ENCODE measurements at places on chromosomes 11 and 22. TPM values are rescaled to one million over a fixed set of nuclear protein-coding genes. Genes with fewer than 3 reads are reported as not detected.

- no peak for DNase-seq
Observed at GRCh38 chr11:43948341-43949225, 6.1 kb downstream of the C11orf96 start.

DNA sequence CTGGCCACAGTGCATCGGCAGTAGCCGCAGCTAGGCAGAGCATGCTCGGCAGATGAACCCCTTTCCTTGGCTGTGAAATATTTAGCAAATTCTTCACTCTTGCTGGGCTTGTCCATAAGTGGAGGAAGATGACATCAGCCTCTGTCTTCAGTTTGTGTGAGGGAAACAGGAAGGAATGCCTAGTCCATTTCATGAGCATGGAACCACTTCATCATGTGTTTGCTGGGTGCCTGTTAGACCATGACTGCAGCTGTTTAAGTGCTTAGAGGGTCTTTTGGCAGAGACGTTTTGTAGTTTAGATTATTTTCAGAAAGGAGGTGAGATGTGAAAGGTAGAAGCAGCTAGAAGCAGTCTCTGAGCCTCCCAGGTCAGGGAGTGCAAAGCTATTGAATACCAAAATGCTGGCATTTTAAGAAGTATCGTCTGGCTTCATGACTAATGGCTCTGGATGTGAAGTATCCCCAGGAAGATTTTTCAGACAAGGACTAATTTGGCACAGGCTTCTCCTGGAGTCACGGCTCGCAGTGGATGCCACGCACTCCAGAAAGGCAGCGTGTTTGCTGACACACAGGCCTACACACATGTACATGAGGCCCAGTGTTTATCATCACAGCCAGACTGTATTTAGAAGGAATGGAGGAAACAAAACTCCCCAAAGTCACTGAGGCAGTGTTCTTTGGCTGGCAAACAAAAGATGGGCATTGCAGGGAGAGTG, 43.1 kb upstream of the GRAMD1B start:
- DNase-seq: no peak

- DNase-seq: no peak
Observed at GRCh38 chr11:123362186-123362585, 67.9 kb upstream of the GRAMD1B start.

DNA sequence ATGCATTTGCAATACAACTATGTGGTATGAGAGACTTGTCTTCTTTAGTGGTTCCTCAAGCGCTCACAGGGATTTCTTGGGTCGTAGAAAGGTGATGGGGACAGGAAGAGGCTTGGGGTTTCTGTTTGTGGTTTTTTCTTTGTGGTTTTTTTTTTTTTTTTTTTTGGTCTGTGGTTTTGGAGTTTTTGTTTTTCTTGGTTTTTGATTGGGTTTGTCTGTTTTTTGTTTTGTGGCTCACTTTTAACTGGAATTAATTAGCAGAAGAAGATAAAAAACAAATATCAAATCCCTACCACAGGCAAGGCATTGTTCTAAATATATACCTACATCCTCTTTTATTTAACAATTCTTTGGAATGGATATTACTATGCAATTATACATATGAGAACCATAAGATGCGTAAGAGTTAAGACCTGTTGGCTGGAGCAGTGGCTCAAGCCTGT, 5.5 kb downstream of the TTC28 start:
- DNase-seq: no peak

GRCh38 chr11:95157824-95158223, 68.2 kb downstream of the ENDOD1 start:
- DNase-seq: no peak

DNA sequence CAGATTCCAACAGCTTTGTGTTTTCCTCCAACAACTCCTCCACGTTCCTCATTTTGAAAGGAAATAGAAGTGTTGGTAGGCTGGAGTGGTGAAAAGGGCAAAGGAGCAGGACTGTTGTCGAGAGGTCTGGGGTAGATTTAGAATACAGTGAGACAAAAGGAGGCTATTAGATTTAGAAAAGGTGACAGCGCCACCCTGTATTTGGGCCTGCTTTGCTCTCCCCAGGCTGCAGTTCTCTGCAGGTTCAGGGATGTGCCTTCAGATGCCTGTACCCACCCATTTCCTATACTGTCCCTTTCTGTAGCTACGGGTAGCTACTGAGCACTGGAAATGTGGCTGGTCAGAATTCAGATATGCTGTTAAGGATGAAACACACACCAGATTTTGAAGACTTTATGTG, 20.8 kb downstream of the MMP13 start:
- no peak for DNase-seq

DNA sequence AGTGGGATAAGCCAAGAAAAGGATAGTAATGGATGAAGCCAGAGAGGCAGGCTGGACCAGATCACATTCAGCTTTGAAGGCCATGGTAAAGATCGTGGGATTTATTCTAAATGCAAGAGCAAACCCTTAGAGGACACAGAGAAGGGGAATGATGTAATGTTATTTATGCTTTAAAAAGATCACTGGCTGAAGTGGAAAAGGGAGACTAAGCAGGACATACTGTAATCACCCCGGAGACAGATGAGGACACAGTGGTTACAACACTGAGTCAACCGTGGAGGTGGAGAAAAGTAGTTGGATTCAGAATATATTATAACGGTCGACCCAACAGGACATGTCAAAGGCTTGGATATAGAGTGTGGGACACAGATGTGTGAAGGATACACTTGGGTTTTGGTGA, 38.5 kb downstream of the CDON start:
- DNase-seq: no peak

GRCh38 chr11:105840391-105840790, 181.6 kb downstream of the MSANTD4 start:
- DNase-seq: no peak

GRCh38 chr22:45211435-45211834, 29.3 kb downstream of the KIAA0930 start:
- DNase-seq: no peak

GRCh38 chr11:725624-726202, 19.7 kb downstream of the EPS8L2 start:
- peak; percentile 52 for DNase-seq

- DNase-seq: no peak
Observed at GRCh38 chr11:34481307-34481706, 32.3 kb downstream of the ELF5 start.

- no peak for DNase-seq
Observed at GRCh38 chr22:42439821-42440674, 7.8 kb upstream of the NFAM1 start.

GRCh38 chr11:92917927-92918326, 51.5 kb upstream of the MTNR1B start:
- DNase-seq: no peak

DNA sequence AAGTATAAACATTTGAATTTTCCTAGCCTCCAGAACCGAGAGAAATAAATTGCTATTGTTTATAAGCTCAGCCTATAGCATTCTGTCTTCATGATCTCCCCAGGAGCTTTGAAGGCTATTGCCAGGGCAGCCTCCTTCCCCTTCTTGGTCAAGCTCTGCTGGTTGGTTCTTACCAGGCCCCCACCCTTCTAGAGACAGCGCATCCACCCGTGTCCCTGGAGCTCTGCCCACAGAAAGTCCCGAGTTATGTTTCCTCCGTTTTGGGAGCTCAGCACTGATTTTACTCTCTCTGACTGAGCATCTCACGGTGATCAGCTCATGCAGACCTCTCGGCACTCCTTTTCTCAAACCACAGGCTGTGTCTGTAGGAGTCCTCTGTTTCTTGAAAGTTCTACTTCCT, 123.8 kb upstream of the SORL1-AS1 start:
- no peak for DNase-seq

- no peak for DNase-seq
Observed at GRCh38 chr11:104028476-104029263, 7.8 kb upstream of the DDI1 start.

- DNase-seq: no peak
Observed at GRCh38 chr11:117766576-117766975, 30.4 kb downstream of the DSCAML1 start.

- DNase-seq: no peak
Observed at GRCh38 chr22:38481162-38481870, 13.4 kb downstream of the KDELR3 start.

GRCh38 chr11:119223856-119224255, 17.7 kb downstream of the CBL start:
- no peak for DNase-seq

GRCh38 chr11:108565653-108566052, 27.9 kb downstream of the EXPH5 start:
- no peak for DNase-seq

GRCh38 chr11:110850846-110851245, 138.6 kb upstream of the ARHGAP20 start:
- DNase-seq: no peak

GRCh38 chr11:67411785-67412152, 3.7 kb upstream of the CARNS1 start:
- no peak for DNase-seq

- no peak for DNase-seq
Observed at GRCh38 chr11:11401960-11402535, 49.0 kb upstream of the CSNK2A3 start.

- no peak for DNase-seq
Observed at GRCh38 chr11:123457187-123457770, 27.2 kb downstream of the GRAMD1B start.

GRCh38 chr22:20383538-20383937, 10.4 kb upstream of the ZNF74 start:
- DNase-seq: no peak

DNA sequence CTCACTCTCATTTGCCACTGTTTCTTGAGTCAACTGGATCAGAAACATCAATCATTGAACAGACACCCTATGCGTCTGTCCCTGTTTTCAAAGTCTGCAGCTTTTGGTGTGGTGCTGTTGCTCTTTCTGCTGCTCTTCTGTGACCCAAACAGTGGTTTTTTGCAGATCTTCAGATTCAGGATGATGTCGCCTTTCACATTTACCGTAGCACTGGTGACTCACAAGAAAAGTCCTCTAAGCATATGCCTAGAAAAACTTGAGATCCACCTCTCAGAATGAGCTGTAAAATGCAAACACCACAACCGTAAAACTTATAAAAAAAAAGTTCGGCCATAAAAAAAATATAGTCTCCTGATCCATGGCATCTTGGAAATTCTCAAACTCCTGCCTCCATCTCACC, 400.4 kb downstream of the NTM start:
- no peak for DNase-seq

- no peak for DNase-seq
Observed at GRCh38 chr11:76825726-76826396, 34.9 kb upstream of the ACER3 start.

DNA sequence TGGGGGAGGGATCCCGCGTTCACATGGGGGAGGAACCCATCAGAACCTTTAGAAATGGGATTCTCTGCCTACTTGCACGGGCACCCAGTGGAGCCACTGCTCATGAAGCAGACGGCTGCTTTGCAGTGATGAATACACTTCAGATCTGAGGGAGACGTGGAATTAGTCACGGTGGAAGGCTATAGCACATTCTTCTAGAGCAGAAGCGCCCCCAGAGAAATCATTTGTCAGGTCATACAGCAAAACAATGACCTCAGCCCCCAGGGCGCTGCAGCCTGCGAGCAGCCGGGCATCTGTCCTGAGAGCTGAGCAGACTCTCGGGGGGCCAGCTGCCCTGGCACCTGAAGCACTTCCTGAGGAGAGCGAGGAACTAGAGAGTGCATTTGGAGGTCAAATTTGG, 12.7 kb downstream of the TP53AIP1 start:
- no peak for DNase-seq

GRCh38 chr22:47126344-47126811, 363.9 kb downstream of the TBC1D22A start:
- no peak for DNase-seq

DNA sequence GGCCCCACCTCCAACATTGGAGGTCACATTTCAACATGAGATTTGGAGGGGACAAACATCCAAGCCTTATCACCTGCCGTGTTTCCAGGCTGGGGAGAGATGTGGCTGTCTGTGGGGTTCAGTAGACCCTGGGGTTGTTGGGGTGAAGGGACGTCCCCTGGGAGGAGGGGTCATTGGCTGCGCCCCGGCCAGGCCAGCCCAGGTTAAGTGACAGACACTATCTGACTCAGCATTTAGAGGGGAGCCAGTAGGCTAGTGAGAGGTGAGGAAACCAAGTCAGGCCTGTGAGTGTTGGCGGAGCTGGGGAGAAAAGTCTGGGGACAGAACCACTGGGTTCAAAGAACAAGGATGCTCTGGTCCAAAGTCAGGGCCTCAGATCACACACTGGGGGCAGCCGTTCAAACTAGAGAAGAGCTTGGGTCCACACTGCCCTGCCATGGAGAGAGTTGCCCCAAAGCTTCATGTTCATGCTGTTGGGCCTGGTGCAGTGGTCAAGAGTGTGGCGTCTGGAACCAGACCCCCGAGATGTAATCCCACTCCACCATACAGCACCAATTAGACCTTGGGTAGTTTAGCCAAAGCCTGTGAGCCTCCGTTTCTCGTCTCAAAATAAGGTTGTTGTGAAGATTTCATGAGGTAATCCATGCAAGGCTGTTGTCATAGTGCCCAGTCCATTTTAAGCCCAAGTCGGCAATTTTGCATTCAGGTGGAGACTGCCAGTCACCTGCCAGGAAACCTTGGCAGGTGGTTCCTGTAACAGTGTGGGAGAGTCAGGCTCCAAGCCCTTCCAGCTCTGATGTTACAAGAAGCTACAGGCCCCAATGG, 1289.6 kb downstream of the TBC1D22A start:
- no peak for DNase-seq

- peak; percentile 9 for DNase-seq
Observed at GRCh38 chr11:59552844-59553243, 41.5 kb downstream of the OR4D9 start.

DNA sequence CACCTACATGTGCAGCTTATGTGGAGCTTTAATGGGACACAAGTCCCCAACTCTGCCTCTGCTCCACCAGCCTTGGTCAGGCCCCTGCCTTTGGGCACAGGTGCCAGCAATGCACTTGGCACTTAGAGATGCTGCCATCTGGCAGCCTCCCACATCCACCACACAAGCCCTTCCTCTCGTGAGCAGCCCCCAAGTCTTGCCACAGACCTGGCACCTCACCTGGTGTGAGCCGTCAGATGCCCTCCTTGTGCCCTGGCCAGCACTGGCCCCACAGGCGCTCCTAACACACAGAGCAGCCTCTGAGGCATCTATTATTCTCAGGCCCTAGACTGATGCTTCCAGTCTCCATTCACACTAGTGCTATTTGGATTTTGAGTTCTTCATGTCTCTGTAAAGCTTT, 24.5 kb upstream of the SERPIND1 start:
- no peak for DNase-seq

DNA sequence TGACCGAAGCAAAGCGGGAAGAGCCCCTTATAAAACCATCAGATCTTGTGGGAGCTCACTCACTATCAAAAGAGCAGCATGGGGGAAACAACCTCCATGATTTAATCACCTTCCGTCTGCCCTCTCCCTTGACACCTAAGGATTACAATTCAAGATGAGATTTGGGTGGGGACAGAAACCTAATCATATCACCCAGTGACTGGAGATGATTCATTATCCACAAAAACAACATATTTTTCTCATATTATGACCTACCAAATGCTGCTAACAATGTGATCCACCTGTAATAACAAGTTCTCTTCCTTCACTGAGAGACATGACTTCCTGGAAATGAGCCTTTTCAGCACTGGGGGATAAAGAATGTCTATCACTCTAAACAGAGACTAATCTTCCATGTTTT, 23.4 kb upstream of the HEPHL1 start:
- no peak for DNase-seq

Gene KRTAP5-5
- total RNA-seq: not detected

Gene STK33
- total RNA-seq: 56.5 TPM

Gene SCGB1C1
- not detected for total RNA-seq

Gene TUBA8
- total RNA-seq: 0.39 TPM

Gene OR52K2
- not detected for total RNA-seq

Gene OR10A5
- not detected for total RNA-seq

Gene PGA5
- not detected for total RNA-seq

Gene PTPRCAP
- total RNA-seq: not detected

Gene MFNG
- 10.6 TPM for total RNA-seq

Gene XKR3
- total RNA-seq: not detected

Gene MICAL2
- 0.60 TPM for total RNA-seq

Gene CARD18
- not detected for total RNA-seq

Gene FGF4
- total RNA-seq: 0.22 TPM

Gene LARGE1
- total RNA-seq: 30.8 TPM

Gene SCO2
- 1.1 TPM for total RNA-seq
